Stimulated activated CD8-positive, alpha-beta memory T cell treated with anti-CD3 and anti-CD28 coated beads, Interleukin-12 subunit alpha, Interleukin-12 subunit beta, amount 100 ng/mL, for 4 hours (primary cell): ENCODE measurements at places on chromosomes 2 and 18.

DNA sequence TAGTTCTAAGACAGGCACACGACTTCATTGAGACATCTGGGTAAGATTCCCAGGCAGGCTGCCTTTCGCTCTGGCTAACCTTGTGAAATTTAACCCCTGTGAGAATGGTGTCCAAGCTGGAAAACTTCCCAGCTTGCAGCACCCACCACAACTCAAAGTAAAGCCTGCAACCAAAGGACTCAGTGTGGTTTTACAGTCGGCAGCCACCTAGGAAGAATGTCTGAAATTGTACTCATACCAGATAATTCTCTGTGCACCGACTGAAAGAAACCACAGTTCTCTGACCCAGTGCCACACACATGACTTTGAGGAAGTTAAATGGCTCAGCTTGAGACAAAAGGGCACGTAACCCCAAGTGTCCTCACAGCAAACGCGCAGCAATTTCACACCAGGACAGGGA is 125.7 kb downstream of the RBMS1 start:
- DNase-seq = no peak

GRCh38 chr2:191951376-191951775 is 104.5 kb upstream of the CAVIN2 start:
- DNase-seq = no peak

DNA sequence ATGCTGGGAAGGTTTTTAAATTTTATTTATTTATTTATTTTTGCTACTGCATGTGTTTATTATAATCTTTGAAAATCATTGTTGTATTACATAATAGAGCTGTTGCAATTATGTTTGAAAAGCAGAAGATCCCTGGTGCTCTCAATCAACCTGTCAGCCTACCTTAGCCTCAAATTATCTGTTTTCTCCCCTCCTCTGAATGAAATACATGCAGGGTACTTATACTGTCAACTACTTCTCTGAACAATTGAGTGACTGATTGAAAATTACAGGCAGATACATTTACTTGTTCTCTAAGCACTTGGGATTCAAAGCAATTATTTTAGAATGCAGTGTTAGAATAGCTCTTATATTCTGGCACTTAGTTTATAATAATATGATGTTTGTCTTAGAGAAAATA is 8.1 kb downstream of the KYNU start:
- DNase-seq = no peak

- DNase-seq = no peak
Measured at GRCh38 chr2:63875559-63876245, 34.0 kb downstream of the UGP2 start.

DNA sequence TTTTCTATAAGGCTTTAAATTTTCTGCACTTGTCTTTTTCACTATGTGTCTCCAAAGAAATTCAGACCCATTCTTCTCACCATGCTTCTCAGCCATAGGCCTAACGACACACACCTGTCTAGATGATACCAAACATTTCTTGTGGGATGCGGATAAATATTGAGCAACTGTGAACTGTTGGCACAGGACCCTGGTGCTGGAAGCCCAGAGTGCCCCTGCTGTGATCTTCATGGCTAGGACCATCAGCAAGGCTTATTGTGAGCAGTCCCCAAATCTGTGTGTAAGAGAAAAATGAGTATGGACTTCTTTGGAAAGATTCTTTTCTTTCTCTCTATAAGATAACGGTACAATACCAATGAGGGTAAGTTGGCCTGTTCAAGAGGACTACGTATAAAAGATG is 54.1 kb upstream of the NCK2 start:
- no peak for DNase-seq

GRCh38 chr2:112683550-112684414 is 37.0 kb upstream of the NT5DC4 start:
- no peak for DNase-seq

GRCh38 chr2:212897296-212897695 is 254.1 kb downstream of the IKZF2 start:
- no peak for DNase-seq

DNA sequence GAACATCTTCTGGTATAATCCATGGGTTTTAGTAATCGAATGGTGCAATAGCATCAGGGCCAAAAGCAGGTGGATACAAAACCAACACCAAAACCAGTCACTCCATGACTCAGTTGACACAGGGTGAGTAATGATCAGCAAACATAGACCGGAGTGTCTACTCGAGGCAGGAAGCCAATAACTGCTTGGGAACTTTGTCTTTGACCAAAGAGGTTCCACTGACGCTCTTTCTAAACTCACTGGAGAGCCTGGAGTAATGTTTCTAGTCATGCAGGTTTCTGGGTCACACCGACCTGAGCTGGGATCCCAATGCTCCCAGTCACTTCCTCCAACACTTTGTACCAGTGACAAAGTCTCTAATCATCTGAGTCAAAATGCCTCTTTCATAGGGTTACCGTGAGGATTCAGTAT is 30.9 kb downstream of the MREG start:
- DNase-seq = no peak

GRCh38 chr18:61154866-61155265 is 178.4 kb upstream of the CDH20 start:
- DNase-seq = no peak

GRCh38 chr2:149221898-149222297 is 108.5 kb upstream of the LYPD6 start:
- DNase-seq = no peak

DNA sequence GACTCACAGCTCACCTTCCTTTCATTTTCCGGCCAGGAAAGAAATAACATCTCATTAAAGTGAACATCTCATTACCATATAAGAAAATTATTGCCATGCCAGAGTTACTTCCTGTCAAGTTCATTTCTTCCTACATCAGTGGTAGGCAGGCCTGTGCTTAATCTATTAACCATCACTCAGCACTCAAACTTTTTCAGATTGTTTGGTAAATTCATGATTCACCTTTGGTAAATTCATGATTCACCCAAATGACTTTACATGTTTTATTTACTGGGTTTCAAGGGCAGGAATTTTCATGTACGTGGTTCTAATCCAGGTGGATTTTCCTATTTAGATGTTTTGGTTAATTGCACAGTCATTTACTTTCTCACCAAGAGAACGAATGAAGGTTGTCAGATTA is 116.5 kb downstream of the CSRNP3 start:
- DNase-seq = no peak

GRCh38 chr2:86628091-86628522 is 4.4 kb upstream of the RNF103 start:
- no peak for DNase-seq

GRCh38 chr2:2824588-2824987 is 493.5 kb upstream of the MYT1L start:
- no peak for DNase-seq

GRCh38 chr18:76720683-76721082 is 101.7 kb upstream of the ZNF236 start:
- DNase-seq = no peak

- DNase-seq = no peak
Measured at GRCh38 chr2:120929829-120930228, 194.2 kb downstream of the GLI2 start.

GRCh38 chr2:234308813-234309195 is 188.1 kb downstream of the ARL4C start:
- DNase-seq = peak; percentile 42

DNA sequence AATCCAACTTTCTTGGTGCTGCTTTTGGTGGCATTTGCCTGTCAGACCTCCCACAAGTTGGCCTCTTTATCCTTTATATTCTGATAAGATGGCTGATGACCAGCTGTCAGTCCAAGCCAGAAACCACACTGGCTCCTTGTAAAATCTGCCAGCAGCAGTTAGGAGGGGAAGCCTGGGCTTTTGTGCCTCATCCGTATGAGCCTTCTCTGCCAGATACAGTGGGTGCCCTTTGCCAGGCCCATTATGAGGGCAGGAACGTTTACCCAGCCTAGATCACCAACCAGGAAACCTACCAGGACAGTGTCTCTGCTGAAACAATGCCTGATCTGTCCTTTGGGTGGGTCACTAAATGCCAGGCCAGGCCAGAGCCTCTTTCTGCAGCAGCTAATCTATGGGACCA is 202.9 kb upstream of the SP5 start:
- DNase-seq = no peak

- DNase-seq = no peak
Measured at GRCh38 chr2:8799004-8799403, 38.4 kb downstream of the KIDINS220 start.

DNA sequence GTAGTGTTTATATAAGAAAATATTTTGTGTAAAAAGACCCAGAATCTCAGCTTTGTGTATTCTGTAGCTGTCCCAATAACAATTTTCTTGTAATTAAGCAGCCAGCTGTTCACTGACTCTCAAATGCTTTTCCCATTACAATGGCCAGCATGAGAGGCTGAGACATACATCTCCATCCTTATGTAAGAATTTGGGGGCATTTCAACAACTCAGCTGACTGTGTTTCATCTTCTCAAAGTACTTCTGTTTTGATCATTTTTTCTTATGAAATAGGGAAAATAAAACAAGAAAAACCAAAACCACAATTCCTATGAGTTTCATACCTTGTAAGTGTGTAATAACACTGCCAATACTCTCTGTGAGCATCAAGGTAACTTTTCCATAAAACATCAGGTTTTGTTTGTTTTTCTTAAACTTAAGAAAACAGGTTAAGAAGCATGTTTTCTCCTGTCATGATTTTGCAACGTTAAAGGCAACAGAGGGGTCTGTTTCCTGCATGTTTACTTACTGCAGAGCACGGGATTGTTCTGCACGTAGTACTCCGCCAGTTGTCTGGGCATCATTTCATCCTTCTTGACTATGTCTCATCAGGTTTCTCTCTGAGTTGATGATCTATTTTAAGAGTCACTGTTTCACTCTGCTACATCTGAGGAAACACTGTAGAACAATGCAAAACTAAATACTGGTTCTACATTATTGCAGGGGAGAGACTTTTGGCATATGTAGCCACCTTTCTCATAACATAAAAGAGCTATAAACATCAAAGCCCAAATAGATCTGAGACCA is 62.9 kb upstream of the CYRIA start:
- DNase-seq = no peak

- DNase-seq = no peak
Measured at GRCh38 chr18:755506-755905, 43.1 kb upstream of the ENOSF1 start.

DNA sequence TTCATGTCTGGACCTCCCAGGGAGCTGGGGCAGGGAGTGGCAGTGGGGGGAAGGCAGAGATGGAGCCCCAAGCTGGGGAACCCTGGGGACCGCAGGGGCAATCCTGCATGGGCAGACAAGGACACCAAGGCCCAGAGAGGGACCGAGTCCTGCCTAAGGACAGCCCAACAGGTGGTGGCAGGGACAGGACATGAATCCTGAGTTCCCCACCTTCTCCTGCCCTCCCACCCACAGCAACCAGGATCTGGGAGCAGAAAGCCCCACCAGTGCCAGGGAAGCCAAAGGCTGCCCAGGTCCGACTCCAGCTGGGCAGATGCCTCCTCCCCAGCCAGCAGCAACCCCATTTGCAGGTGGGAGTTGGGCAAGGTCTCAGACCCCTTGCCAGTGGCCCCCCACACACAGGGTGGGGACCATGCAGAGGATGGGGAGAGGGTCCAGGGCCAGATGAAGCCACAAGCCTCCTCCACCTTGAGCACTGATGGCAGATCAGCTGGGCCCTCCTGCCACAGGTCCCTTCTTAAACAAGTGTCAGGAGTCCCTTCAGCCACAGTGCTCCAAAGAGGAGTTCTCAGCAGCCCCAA is 6.3 kb downstream of the ADRA2B start:
- DNase-seq = no peak

GRCh38 chr2:196173505-196173904 is 2.1 kb upstream of the STK17B start:
- DNase-seq = no peak

GRCh38 chr2:134324947-134325346 is 71.1 kb downstream of the MGAT5 start:
- DNase-seq = no peak

DNA sequence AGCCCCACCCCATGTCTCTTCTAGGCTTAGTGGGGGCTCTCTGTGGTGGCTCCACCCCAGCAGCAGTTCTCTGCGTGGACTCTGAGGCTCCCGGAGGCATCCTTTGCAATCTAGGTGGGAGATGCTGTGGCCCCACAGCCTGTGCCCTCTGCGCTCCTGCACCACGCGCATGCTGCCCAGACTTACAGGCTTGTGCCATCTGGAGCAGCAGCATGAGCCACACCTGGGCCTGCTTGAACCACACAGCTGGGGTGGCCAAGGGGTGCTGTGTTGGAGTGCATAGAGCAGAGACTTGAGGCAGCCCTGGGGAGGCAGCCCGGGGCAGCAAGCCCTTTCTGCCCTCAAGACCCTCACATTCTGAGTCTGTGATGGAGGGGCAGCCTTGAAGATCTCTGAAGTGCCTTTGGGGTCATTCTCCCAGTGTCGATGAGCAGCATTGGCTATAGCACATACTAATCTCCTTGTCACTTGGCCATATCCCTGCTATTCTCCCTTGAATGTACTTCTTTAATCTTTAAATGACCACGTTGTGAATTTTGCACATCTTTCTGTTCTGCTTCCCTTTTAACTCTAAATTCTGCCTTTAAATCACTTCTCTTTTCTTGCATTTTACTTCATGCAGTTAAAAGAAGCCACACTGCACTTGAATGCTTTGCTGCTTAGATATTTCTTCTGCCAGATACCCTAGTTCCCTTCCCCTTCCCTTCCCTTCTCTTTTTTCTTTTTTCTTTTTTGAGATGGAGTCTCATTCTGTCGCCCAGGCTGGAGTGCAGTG is 62.4 kb downstream of the NCAPH start:
- DNase-seq = no peak

GRCh38 chr18:41226186-41226585 is 728.8 kb upstream of the PIK3C3 start:
- DNase-seq = no peak

DNA sequence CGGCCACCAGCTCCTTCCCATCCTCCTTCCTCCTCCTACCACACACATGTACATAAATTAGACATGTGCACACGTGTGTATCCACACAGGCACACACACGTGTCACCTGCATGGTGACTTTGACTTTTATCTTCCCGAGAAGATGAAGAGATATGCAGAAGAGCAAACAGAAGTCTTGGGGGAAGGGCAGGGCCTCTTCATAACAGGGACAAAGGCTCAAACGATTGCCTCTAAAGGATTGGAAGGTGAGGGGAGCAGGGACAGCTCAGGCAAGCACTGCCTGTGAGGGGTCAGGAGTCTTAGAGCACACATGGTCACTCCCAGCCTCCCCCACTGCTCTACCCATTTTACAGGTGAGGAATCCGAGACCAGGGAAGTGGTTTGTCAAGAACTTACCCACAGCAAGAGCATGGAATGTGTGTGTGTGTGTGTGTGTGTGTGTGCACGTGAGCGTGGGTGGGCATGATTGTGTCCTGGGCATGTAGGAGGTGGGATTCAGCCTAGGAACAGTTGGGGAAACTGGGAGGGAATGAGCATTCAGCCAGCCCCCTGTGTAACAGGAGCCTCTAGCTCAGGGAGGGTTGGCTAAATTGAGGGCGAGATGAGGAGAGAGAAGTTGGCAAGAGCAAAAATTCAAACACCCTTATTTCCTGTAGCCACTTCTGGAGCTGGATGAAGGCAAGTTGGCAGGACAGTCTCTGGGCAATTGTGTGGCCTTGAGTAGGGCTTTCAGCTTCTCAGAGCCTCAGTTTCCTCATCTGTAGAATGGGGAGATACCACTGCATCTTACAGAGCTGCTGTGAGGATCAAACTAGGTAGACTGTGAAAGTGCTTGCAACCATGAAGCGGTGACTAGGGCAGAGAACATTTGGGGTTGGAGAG is 24.2 kb downstream of the CIB4 start:
- DNase-seq = no peak
